ENCODE measurements at places on chromosomes 2 and 18. TPM values are rescaled to one million over a fixed set of nuclear protein-coding genes. Genes with fewer than 3 reads are reported as not detected.
A peak's percentile ranks its signal among the peaks of the same experiment; 100 is the strongest.

- peak; percentile 38 for DNase-seq
These were observed 34.9 kb downstream of the CFAP210 start for GRCh38 chr2:169659320-169659719.

DNA sequence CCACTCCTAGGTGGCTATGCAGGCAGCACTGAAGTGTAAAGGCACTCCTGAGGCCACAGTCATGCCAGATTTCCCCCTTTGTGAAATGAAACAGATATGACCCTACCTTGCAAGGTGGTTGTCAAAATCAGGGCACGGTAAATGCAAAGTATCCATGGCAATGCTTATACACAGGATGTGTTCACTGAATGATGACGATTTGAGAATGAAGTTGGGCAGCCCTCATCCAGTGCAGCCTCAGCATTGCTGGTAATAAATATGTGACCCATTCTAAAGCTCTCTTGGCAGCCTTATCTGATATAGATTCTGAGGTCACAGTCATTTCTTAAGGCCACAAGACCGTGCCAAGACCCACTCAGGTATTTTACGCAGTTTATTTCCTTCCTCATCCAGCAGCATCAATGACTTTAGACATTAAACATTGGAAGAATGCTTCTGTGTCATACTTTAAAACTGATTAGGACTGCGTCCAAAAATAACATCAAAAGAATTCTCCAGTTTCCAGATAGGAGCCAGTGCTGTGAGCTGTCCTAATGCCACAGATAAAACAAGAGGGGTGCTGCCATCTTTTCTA, 125.5 kb upstream of the SERTAD2 start:
- DNase-seq = no peak

DNA sequence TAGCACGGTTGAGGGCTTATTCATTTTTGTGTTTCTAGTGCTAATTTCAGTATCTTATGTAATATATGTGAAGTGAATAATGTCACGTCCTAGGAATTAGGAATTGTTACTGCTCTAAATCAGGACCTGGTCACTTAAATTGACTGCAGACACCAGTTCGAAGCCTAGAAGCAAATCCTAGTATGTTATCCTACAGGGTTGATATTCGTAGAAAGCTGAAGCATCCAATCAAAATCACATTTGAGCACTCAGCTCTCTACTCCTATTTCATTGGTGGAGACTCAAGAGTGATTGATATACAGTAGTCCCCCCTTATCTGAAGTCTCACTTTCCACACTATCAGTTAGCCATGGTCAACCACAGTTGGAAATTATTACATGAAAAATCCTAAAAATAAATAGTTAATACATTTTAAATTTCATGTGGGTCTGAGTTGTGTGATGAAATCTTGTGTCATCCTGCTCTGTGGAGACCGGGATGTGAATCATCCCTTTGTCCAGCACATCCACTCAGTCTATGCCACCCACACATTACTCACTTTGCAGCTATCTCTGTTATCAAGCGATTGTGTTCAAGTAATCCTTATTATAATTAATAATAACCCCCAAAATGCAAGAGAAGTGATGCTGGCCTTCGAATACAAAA, 35.2 kb upstream of the SCN9A start:
- DNase-seq = no peak

GRCh38 chr2:123434546-123435395, 590.3 kb upstream of the CNTNAP5 start:
- no peak for DNase-seq

DNA sequence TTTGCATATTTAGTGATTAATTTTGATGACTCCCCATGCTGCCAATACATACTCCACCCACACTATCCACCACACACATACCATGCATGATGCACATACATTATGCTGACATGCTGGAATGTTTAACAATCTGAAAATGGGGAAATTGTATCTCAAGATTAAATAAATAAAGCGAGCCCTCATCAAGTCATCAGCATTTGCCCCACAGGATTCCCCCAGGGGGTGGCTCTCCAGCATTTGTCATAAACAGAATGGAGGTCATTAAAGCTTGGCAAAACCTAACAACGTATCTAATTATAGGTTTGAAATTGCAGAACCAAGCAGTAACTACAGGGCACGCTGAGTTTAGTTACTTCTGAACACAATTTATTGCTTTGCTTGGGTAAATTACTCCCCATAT, 141.2 kb upstream of the TACR1 start:
- DNase-seq = no peak

CHST10 gene
- 6.6 TPM for total RNA-seq

All from activated CD4-positive, alpha-beta T cell treated with anti-CD3 and anti-CD28 coated beads, Interleukin-2, amount 10 ng/mL, durations not matched to agents 24 days and 14 days (primary cell).